ENCODE measurements at places on chromosomes 1 and 21.

DNA sequence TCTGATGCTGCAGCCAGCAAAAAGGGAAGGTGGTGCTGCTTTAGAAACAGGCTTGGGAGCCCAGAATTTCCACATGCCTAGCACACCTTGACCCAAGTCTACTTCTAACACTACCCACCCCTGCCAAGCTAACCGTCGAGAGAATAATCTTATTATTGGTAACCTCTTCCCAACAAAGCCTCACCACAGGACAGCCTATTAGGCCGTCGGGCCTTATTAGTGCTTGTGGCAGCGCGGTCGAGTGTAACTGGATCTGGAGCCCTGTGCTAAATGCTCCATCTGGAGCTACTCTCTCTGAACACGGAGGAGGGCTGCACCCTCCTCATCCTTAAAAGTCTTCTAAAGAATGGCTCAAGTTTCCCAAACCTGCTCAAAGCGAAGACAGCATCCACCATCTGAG is 165.5 kb upstream of the NFIA start:
- H3K4me1 ChIP-seq: no peaks in the 10 kb centered on the region
- H3K4me3 ChIP-seq: no peak overlapping the region
- H3K27ac ChIP-seq: no peak overlapping the region
- no peaks in the 10 kb centered on the region for H3K36me3 ChIP-seq
- DNase-seq: no peak

- no peaks in the 10 kb centered on the region for H3K27me3 ChIP-seq
- H3K4me1 ChIP-seq: peaks cover 3% of the 10 kb centered on the region
- H3K36me3 ChIP-seq: peaks cover 36% of the 10 kb centered on the region
- DNase-seq: peak; percentile 47
- peak overlapping the region; percentile 11 for H3K4me3 ChIP-seq
- H3K27ac ChIP-seq: no peak overlapping the region
These were observed 8.0 kb downstream of the SDHB start for GRCh38 chr1:17045634-17046333.

DNA sequence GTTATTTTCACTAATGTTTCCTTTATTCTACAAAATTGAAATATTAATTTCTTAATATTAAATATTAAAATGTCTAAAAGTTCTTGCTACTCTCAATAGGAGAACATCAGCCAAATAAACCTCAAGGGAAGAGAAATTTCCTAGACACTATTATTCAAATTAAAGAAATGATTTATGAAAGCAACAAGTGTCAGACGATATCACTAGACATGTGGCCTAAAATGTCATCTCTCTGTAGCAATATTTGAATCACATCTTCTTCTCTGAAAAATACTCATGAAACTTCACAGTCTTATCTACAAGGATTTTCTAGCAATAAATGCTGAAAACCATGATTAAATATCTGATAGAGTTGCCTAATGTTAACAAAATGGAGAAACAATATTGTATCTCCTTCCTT is 2.5 kb upstream of the SERBP1 start:
- no peaks in the 10 kb centered on the region for H3K27me3 ChIP-seq
- peaks cover 4% of the 10 kb centered on the region for H3K4me1 ChIP-seq
- no peak for DNase-seq
- no peak overlapping the region for H3K4me3 ChIP-seq

DNA sequence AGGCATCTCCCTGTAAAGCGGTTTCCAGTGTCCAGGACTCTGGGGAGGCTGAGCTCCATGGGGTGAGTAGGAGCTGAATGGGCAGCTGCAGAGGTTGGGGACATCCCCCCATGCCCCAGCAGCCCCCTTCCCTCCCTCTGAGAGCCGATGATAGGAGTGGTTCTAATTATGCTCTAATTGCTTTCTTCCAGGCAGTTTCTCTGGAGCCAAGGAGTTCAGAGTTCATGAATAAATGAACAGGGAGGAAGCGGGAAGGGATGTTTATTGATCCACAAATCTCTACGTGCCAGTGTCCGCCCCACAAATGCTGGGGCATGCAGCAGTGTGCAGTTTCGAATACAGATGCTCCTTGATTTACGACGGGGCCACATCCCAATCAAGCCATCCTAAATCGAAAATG is 15.6 kb downstream of the NKAIN1 start:
- H3K4me1 ChIP-seq: no peaks in the 10 kb centered on the region
- H3K27ac ChIP-seq: no peak overlapping the region
- no peaks in the 10 kb centered on the region for H3K36me3 ChIP-seq
- H3K27me3 ChIP-seq: peaks cover 17% of the 10 kb centered on the region
- DNase-seq: no peak
- H3K4me3 ChIP-seq: no peak overlapping the region

DNA sequence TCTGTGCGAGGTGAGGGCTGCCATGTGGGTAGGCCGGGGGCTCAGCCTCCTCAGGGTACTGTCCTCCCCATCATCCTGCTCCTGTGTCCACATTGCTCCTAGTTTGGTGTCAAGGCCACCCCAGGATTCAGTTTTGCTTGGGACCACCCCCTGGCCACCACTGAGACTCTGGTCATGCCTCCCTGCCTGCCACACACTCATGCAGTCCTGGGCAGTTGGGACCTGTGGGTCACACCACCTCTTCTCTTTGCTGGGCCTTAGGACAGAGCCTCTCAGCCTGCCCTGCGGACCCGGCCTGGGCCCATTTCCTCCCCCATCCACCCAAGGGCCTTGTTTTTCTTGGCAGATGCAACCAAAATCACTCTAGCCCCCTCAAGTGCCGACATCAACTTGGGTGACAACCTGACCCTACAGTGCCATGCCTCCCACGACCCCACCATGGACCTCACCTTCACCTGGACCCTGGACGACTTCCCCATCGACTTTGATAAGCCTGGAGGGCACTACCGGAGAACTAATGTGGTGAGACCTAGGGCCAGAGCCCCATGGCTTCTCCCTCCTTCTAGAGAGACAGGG is 19.4 kb downstream of the TMEM81 start:
- H3K4me3 ChIP-seq: no peak overlapping the region
- H3K36me3 ChIP-seq: no peaks in the 10 kb centered on the region
- no peak overlapping the region for H3K27ac ChIP-seq

GRCh38 chr1:1929102-1929638 is 10.1 kb upstream of the TMEM52 start:
- H3K27me3 ChIP-seq: no peaks in the 10 kb centered on the region
- no peaks in the 10 kb centered on the region for H3K4me1 ChIP-seq
- H3K27ac ChIP-seq: no peak overlapping the region
- no peaks in the 10 kb centered on the region for H3K36me3 ChIP-seq

- peak overlapping the region; percentile 88 for H3K27ac ChIP-seq
- DNase-seq: peak; percentile 91
- H3K4me1 ChIP-seq: peaks cover 30% of the 10 kb centered on the region
- H3K27me3 ChIP-seq: no peaks in the 10 kb centered on the region
These were observed 15.1 kb upstream of the PADI3 start for GRCh38 chr1:17233675-17234320.
